IPS DF 6.9 (cell line): ENCODE measurements at places on chromosomes 12 and 14.

- no peaks in the 10 kb centered on the region for H3K36me3 ChIP-seq
- H3K27me3 ChIP-seq: no peaks in the 10 kb centered on the region
- no peak overlapping the region for H3K4me3 ChIP-seq
- no peaks in the 10 kb centered on the region for H3K4me1 ChIP-seq
- no peak for DNase-seq
- H3K27ac ChIP-seq: no peak overlapping the region
Measured at GRCh38 chr12:61554268-61555008, 705.8 kb upstream of the USP15 start.

- no peak overlapping the region for H3K4me3 ChIP-seq
- H3K27ac ChIP-seq: no peak overlapping the region
- peaks cover 1% of the 10 kb centered on the region; the same call in 1 of the 2 replicates for H3K4me1 ChIP-seq
- DNase-seq: no peak
- no peaks in the 10 kb centered on the region for H3K36me3 ChIP-seq
- H3K27me3 ChIP-seq: no peaks in the 10 kb centered on the region
Measured at GRCh38 chr14:96888158-96888557, 91.0 kb downstream of the VRK1 start.

- no peak overlapping the region for H3K4me3 ChIP-seq
- no peak for DNase-seq
- no peaks in the 10 kb centered on the region for H3K4me1 ChIP-seq
- H3K27me3 ChIP-seq: no peaks in the 10 kb centered on the region
- H3K27ac ChIP-seq: no peak overlapping the region
- H3K36me3 ChIP-seq: no peaks in the 10 kb centered on the region
Measured at GRCh38 chr12:116101991-116102390, 175.5 kb downstream of the MED13L start.

GRCh38 chr14:58702441-58703160 lies 64.8 kb downstream of the DACT1 start:
- no peaks in the 10 kb centered on the region for H3K36me3 ChIP-seq
- DNase-seq: no peak
- no peak overlapping the region for H3K4me3 ChIP-seq

DNA sequence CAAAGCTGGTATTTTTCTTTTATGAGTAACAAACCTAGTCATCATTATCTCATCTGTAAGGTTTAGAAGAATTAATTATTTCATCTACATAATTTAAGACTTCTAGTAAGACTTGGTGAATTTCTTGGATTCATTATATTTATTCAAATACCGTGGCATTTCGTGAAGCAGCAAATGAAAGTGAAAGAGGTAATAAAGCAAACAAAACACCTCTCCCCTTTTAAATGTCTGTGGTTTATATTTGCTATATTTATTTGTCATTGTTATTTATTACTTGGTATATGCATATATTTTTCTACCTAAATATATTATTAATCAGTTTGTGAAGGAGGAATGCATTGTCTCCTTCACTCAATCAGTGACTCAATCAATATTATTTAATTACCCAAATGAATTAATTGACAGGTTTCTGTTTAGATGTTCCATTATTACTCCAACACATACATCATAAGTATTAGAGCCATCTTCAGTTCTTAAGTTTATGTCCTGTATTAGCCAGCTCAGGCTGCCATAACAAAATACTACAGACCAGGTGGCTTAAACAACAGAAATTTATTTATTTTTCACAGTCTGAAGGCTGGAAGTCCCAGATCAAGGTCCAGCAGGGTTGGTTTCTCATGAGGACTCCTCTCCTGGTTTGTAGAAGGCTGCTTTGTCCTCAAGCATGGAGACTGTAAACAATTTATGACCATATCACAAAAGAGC lies 6.6 kb downstream of the CFAP54 start:
- no peak overlapping the region for H3K27ac ChIP-seq
- no peak overlapping the region for H3K4me3 ChIP-seq
- no peaks in the 10 kb centered on the region; the same call in 1 of the 2 replicates for H3K4me1 ChIP-seq
- H3K27me3 ChIP-seq: no peaks in the 10 kb centered on the region
- no peak for DNase-seq

GRCh38 chr14:91269076-91269991 lies 24.8 kb upstream of the GPR68 start:
- H3K27ac ChIP-seq: no peak overlapping the region
- H3K4me3 ChIP-seq: no peak overlapping the region
- H3K36me3 ChIP-seq: peaks cover 9% of the 10 kb centered on the region
- H3K27me3 ChIP-seq: 0 out of 2 replicates have a peak, but pooled peaks cover 6% of the 10 kb centered on the region
- H3K4me1 ChIP-seq: no peaks in the 10 kb centered on the region

DNA sequence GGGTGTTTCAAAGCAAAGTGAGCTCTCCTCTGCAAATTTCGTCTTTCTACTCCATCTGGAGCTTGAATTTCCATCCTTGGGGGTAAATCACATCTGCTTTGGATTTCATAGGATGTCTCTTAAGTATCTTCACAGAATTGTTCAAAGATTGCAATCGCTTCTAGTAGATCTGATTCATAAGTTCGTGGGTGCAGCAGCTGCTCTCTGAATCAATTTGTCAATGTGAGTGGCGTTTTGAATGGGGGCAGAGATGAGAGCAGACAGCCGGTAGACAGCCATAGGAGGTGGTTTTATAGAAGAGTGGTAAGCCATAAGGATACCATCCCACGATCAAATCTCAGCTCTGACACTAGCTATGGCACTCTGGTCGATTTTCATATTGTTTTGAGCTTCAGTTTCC lies 146.0 kb upstream of the RPH3A start:
- no peak overlapping the region for H3K4me3 ChIP-seq
- H3K36me3 ChIP-seq: no peaks in the 10 kb centered on the region
- no peaks in the 10 kb centered on the region for H3K4me1 ChIP-seq
- H3K27ac ChIP-seq: no peak overlapping the region
- DNase-seq: no peak
- no peaks in the 10 kb centered on the region for H3K27me3 ChIP-seq

- no peak for DNase-seq
- no peaks in the 10 kb centered on the region for H3K27me3 ChIP-seq
- no peaks in the 10 kb centered on the region for H3K36me3 ChIP-seq
- H3K4me1 ChIP-seq: no peaks in the 10 kb centered on the region
- H3K4me3 ChIP-seq: no peak overlapping the region
- H3K27ac ChIP-seq: no peak overlapping the region
Measured at GRCh38 chr14:22088614-22089342, 415.2 kb upstream of the OR4E1 start.

- no peak overlapping the region for H3K27ac ChIP-seq
- H3K36me3 ChIP-seq: no peaks in the 10 kb centered on the region
Measured at GRCh38 chr14:33349871-33350270, 411.2 kb downstream of the NPAS3 start.

GRCh38 chr12:67068761-67069450 lies 200.3 kb upstream of the CAND1 start:
- H3K27ac ChIP-seq: no peak overlapping the region
- H3K27me3 ChIP-seq: no peaks in the 10 kb centered on the region; the same call in 1 of the 2 replicates
- peak overlapping the region; percentile 83 for H3K4me3 ChIP-seq
- no peaks in the 10 kb centered on the region for H3K36me3 ChIP-seq
- DNase-seq: no peak

- peaks cover 33% of the 10 kb centered on the region for H3K36me3 ChIP-seq
- no peak overlapping the region for H3K4me3 ChIP-seq
- no peaks in the 10 kb centered on the region for H3K27me3 ChIP-seq
- H3K4me1 ChIP-seq: no peaks in the 10 kb centered on the region; the same call in 1 of the 2 replicates
- H3K27ac ChIP-seq: no peak overlapping the region
- no peak for DNase-seq
Measured at GRCh38 chr14:94052199-94052598, 26.1 kb downstream of the OTUB2 start.

GRCh38 chr12:110543252-110543959 lies 39.7 kb downstream of the PPTC7 start:
- peaks cover 2% of the 10 kb centered on the region; the same call in 1 of the 2 replicates for H3K36me3 ChIP-seq
- H3K4me1 ChIP-seq: no peaks in the 10 kb centered on the region
- DNase-seq: no peak
- H3K27me3 ChIP-seq: no peaks in the 10 kb centered on the region
- H3K27ac ChIP-seq: no peak overlapping the region

DNA sequence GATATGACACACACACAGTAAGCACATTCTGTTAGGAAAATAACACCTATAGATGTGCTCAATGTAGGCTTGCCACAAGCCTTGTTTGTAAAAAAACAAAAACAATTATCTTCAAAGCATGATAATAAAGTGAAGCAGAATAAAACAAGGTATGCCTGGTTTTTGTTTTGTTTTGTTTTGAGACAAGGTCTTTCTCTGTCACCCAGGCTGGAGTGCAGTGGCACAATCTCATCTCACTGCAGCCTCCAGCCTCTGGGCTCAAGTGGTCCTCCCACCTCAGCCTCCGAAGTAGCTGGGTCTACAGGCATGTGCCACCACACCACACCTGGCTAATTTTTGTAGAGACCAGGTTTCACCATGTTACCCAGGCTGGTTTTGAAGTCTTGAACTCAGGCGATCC lies 52.4 kb upstream of the MON2 start:
- H3K4me3 ChIP-seq: no peak overlapping the region
- no peaks in the 10 kb centered on the region for H3K4me1 ChIP-seq
- H3K27me3 ChIP-seq: no peaks in the 10 kb centered on the region
- no peaks in the 10 kb centered on the region for H3K36me3 ChIP-seq
- no peak overlapping the region for H3K27ac ChIP-seq

- DNase-seq: no peak
- no peak overlapping the region for H3K27ac ChIP-seq
- H3K36me3 ChIP-seq: no peaks in the 10 kb centered on the region
- no peak overlapping the region for H3K4me3 ChIP-seq
Measured at GRCh38 chr14:82626156-82627066, 1092.8 kb upstream of the SEL1L start.

DNA sequence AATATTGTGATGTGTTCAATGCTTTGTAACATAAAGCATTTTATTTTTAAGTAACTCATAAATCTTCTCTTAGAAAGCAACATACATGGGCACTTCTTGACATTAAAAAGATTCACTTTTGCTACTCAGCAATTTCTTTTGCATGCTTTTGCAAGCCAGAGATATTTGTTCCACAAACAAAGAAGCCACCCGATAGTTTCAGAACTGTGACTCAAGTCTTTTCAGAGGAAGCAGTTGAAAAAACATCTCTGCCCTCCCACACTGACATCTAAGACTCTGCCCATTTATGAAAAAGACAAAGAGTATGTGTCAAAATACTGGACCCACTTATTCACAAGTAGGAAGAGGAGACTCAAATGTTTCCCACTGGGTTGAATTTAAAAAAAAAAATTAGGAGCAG lies 7.5 kb downstream of the APPL2 start:
- H3K4me3 ChIP-seq: no peak overlapping the region
- no peak for DNase-seq
- no peaks in the 10 kb centered on the region for H3K4me1 ChIP-seq
- H3K36me3 ChIP-seq: no peaks in the 10 kb centered on the region; the same call in 1 of the 2 replicates
- no peak overlapping the region for H3K27ac ChIP-seq
- no peaks in the 10 kb centered on the region for H3K27me3 ChIP-seq

- no peaks in the 10 kb centered on the region for H3K27me3 ChIP-seq
- H3K4me3 ChIP-seq: no peak overlapping the region
- peaks cover 5% of the 10 kb centered on the region for H3K4me1 ChIP-seq
- DNase-seq: no peak
- no peak overlapping the region for H3K27ac ChIP-seq
- H3K36me3 ChIP-seq: no peaks in the 10 kb centered on the region
Measured at GRCh38 chr14:71482671-71483070, 449.6 kb upstream of the RGS6 start.

DNA sequence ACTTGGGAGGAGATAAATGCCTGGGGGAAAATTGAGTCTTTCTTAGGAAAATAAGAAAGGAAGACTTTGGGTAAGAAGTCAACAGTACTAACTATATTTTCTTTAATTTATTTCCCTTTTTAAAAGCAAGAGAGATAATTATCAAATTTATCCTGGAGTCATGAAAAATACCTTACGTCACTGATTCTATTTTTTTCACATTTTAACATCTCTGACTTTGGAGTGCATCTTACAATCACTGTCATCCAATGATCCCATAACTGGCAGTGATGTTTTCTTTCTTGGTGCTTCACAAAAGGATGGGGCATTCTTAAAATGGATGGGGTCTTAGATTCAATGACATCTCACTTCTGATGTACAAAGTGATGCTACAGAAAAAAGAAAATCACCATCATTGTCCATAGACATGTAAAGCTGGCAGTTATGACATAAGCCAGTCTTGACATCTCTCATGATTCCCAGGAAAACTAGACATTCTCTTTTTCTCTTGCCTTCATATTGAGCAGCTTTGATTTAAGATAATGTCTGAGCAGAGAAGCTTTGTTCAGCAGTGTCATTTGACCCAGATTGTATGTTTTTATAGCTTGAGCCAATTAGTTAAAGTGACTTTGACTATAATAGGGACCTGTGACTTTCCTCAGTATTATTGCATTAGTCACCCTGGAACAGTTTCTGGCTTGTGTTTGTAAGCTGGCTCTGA lies 236.2 kb downstream of the EGLN3 start:
- H3K4me3 ChIP-seq: no peak overlapping the region
- no peaks in the 10 kb centered on the region for H3K27me3 ChIP-seq
- no peaks in the 10 kb centered on the region for H3K4me1 ChIP-seq
- H3K36me3 ChIP-seq: no peaks in the 10 kb centered on the region

- no peak for DNase-seq
- no peak overlapping the region for H3K27ac ChIP-seq
- H3K4me3 ChIP-seq: no peak overlapping the region
- no peaks in the 10 kb centered on the region for H3K27me3 ChIP-seq
- H3K36me3 ChIP-seq: no peaks in the 10 kb centered on the region
Measured at GRCh38 chr12:92988622-92989130, 59.6 kb upstream of the EEA1 start.

GRCh38 chr12:80157645-80158044 lies 58.3 kb downstream of the OTOGL start:
- H3K27ac ChIP-seq: no peak overlapping the region
- no peak for DNase-seq
- no peaks in the 10 kb centered on the region for H3K4me1 ChIP-seq
- H3K27me3 ChIP-seq: no peaks in the 10 kb centered on the region

- no peak overlapping the region for H3K4me3 ChIP-seq
- peaks cover 2% of the 10 kb centered on the region; the same call in 1 of the 2 replicates for H3K36me3 ChIP-seq
- no peak for DNase-seq
- H3K27ac ChIP-seq: no peak overlapping the region
- H3K4me1 ChIP-seq: no peaks in the 10 kb centered on the region
- H3K27me3 ChIP-seq: no peaks in the 10 kb centered on the region
Measured at GRCh38 chr12:32559434-32559833, 119.7 kb upstream of the DNM1L start.

DNA sequence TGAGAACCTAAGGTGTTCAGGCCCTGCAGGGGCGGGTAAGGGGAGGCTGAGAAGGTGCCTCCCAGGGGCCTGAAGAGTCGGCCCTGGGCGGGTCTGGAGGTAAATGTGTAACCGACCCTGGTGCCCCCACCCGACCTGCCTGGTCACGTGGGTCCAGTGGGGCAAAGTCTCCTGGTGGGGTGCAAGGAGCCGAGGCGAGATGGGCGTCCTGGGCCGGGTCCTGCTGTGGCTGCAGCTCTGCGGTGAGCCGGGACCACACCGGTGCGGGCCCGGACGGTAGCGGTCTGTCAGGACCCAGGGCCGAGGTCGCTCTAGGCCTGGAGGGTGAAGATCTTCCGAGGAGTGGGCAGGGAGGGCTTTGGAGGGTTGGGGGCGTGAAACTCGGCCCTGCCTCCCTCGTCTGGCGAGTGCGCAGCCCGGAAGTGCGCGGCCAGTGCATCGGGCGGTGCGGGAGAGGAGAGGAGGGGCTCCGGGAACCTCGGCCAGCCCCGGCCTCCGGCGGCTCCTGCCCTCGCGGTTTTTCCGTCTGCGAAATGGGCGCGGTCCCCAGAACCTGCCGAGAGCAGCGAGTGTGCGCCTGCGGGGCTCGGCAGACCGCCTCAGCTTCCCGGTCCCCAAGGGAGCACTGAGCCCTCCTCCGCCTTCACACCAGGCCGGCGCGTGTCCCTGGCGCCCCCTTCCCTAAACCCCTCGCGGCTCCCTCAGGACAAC lies at the start of gene AMN:
AMN (plus strand) TSS at position 174 of the 711 bp plus-strand sequence; CDS start at position 200, 26 bp downstream.
- no peak within 1 kb of the TSS for H3K27ac ChIP-seq
- DNase-seq: no peak
- H3K4me3 ChIP-seq: peak within 1 kb of the TSS; percentile 39; the same call in 1 of the 2 replicates
- peaks cover 2% of the 10 kb centered on the region for H3K4me1 ChIP-seq
- H3K27me3 ChIP-seq: peaks cover 24% of the 10 kb centered on the region
